ENCODE measurements at places on chromosomes 1 and 21.

GRCh38 chr1:200207711-200208126 is 180.2 kb downstream of the NR5A2 start:
- DNase-seq: no peak

DNA sequence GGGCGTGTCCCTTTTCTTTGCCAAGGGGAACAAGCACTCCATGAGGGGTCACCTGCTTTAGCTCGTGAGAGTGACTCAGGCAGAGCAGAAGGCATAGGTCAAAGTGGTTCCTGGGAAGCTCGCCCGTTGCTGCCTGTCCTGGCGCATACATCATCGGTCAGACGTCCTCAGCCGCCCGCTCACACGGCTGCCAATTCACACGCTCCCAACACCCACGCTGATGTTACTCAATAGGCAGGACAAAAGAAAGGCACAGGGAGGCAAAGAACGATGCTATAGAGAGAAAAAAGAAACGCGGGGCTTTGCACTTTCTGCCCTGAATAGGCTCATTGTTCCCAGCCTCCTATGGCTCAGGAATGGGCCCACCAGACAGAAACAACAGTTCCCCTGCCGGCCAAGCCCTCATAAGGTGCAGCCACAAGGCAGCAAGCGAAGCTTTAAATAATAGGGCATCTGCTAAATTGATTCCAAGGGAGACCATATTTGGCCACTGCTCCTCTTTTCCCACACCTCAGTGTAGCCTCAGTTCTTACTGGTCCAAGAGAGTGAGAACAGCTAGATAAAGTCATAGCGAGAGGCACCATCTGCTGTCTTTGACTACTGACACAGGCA is 38.7 kb downstream of the VTCN1 start:
- DNase-seq: no peak

DNA sequence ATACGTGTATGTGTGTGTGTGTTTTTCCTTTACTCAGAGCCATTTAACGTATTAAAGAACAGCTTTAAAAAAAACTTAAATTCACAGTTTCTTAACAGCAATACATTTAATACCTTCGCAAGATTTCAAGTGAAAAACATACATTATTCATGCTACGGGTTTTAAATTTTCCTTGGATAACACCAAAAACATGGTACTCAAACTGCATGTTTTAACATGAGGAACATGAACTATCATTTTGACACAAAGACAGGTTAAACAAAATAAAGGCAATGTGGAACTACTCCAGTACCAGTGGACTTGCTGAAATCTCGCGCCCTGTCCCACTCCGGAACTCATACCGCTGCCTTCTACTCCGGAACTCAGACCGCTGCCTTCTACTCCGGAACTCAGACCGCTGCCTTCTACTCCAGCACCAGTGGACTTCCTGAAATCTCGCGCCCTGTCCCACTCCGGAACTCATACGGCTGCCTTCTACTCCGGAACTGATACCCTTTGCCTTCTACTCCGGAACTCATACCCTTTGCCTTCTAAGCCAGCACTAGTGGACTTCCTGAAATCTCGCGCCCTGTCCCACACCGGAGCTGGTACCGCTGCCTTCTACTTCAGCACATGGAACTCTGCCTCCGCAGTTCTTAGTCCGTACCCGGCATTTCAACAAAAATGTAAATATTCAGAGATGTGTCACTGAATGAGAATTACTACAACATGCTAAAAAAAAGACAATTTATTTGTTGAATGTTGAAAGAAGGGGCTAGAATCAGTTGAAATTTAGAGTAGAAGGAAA is 148.6 kb downstream of the NCAM2 start:
- no peak for DNase-seq

GRCh38 chr1:147072482-147073432 is 99.5 kb downstream of the PRKAB2 start:
- DNase-seq: peak; percentile 38

- no peak for DNase-seq
These were observed 327.8 kb downstream of the USH2A start for GRCh38 chr1:216095400-216095799.

DNA sequence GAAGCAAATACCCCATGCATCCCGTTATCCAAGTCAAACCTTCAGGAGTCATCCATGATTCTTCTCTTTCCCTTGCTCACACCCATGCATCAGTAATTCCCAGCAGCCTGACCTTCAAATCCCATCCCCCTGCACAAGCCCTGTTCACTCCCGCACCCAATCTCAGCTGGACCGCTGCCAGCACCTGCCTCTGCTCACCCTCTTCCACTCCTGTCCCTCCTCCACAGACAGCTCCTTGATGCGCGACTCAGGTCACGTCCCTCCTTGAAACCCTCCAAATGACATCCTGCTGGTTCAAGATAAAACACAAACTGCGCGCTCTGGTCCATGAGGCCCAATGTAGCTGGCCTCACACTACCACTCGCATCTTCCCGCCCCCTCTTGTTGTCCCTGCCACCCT is 43.4 kb upstream of the MPZL1 start:
- no peak for DNase-seq

All from large intestine (tissue), 12 donors.